ENCODE measurements at places on chromosomes 2 and 18.

DNA sequence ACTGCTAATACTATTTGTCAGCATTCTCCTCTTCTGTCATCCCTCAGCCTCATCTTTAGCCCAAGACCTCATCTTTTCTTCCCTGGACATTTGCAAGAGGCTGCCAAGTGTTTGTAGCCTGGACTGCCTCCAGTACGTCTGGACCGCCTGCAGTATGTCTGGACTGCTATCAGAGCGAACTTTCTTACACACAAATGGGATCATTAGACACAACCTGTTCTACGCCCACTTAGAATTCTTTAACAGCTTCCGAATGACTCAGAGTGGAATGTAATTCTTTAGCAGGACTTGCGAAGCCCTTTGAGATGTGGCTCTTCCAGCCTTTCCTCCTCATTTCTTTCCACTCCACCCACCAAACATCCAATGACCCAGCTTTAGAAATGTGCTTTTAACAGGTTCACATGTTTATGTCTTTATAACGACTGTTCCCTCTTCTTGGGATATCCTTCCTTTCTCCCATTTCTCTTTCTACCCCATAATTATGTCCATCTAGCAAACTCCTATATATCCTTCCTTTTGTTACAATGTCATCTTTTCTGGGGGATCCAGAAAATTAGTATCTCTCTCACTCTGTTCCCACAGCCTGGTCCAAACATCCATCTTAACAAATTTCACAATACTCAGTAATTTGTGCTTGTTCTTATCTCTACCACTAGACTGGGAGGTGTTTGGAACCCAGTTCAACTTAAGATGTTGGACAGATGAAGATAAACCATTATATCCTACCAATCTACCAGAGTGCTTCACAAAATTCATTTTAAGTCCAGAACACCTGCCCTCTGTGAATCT is 171.3 kb upstream of the PGAP1 start:
- no peak for DNase-seq

DNA sequence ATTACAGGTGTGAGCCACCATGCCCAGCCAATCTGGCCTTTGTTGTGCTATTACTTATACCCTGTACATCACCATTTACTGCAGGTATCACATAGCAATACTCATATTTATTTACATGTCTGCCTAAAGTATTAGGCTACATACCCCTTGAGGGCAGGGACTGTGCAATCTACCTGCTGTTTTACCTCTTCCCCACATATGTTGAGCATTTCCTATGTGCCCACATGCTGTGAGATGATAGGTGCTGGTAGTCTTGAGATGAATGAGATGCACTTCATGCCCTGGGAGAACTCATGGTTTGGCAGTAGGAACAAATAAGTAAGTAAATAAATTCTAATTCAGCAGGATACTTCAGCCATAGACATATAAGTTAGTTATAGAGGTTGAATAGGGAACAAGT is 59.2 kb downstream of the TTC39C start:
- no peak for DNase-seq

DNA sequence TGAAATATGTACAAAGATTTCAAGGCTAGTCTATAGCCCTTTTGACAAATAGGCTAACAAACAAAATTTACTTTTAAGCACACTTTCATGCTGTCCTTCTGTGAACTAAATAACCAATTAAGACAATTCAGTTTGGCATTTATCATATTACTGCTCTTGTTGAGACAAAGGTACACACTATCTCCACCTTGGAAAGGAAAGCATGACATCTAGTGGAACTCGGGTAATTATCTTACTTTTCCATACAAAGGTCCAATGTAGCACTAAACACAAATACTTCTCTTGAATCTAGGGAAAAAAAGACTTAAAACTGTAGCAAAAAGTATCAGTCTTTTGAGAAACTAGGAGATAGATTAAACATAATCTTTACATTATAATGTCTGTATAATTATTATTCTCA is 125.0 kb upstream of the CD226 start:
- no peak for DNase-seq

- no peak for DNase-seq
These were observed at the start of gene TNFAIP6 for GRCh38 chr2:151357359-151357758. Gene TNFAIP6, plus strand, starts transcription at chr2:151357592. Its CDS starts 75 bp downstream, at chr2:151357667.

- DNase-seq = no peak
These were observed 508.3 kb downstream of the TSN start for GRCh38 chr2:122263746-122264145.

GRCh38 chr2:29305762-29306161 is 190.5 kb downstream of the CLIP4 start:
- DNase-seq = no peak

GRCh38 chr2:231028889-231029288 is 8.4 kb upstream of the C2orf72 start:
- no peak for DNase-seq

- DNase-seq = no peak
These were observed 29.1 kb downstream of the ID2 start for GRCh38 chr2:8710951-8711350.

- no peak for DNase-seq
These were observed 19.8 kb downstream of the RNF103 start for GRCh38 chr2:86603905-86604304.

DNA sequence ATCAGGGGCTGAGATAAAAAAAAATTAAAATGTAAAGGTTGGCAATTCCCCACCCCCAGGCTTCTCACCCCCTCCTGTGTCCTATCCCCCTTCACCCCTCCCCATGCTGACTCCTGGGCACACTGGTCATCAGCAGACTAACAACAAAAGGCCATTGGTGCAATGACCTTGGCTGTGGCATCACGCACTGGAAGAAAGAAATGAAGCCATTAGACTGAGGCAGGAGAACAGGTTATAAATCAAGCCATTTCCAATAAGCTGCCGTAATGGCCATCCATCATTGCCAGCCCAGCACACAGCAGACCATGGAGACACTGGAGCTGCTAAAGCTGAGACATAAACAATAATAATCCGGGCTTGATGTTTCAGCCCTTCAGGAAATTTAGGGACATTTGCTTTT is 342.4 kb upstream of the ETAA1 start:
- DNase-seq = no peak

- no peak for DNase-seq
These were observed 124.1 kb upstream of the NYAP2 start for GRCh38 chr2:225275443-225275842.

DNA sequence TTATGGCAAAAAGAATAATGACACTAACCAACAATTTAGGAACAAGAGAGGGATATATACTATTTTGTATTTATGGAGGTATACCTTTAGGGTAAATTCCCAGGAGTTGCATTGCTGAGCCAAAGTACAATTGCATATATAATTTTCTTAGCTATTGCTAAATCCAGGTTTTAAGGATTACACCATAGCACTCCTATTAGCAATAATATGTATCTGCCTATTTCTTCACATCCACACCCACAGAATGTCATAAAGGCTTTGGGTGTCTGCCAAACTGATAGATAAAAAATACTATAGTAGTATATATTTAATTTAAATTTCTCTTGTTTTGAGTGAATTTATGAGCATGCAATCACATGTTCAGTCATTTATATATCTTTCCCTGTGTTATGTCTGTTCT is 11.5 kb upstream of the SERPINB13 start:
- DNase-seq = no peak

- no peak for DNase-seq
These were observed 25.8 kb upstream of the SLC14A2 start for GRCh38 chr18:45589356-45590035.

DNA sequence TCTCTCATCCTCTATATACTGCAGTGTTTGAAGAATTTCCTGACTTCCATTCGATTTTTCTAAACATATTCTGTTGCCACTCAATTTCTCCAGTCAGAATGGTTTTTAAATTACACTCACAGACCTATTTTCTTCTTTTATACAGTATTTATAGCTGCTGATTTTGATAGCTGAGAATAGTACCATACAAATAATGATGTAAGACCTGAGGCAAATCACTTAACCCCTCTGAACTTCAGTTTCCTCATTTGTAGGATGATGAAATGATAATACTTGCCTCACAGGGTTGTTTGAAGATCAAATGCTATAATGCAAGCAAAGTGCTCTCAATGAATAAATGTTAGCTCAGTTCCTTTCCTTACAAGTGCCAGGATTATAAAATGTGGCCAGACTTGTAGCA is 241.8 kb downstream of the CPS1 start:
- no peak for DNase-seq

- no peak for DNase-seq
These were observed 79.1 kb upstream of the SEC11C start for GRCh38 chr18:59060551-59060950.

GRCh38 chr18:70523035-70523791 is 234.4 kb downstream of the SOCS6 start:
- DNase-seq = no peak

- DNase-seq = no peak
These were observed 52.7 kb upstream of the ITGA4 start for GRCh38 chr2:181404472-181404871.

DNA sequence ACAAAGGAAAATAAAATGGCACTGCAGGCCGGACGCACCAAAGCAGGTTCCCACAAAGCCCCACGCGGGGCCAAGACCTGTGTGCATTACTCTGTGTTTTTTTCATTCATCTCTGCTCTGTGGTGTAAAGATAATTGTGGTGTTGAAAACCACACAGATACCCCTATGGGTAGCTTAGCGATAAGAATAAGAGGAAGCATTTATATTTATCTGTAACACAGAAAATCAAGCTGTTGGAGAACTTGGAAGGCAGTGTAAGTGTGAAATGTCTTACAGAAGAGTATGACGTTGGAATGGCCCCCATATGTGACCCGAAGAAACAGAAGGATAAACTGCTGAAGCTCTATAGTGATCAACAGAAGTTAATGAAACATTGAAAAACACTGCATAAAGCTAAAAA is 20.3 kb upstream of the MARCO start:
- no peak for DNase-seq

DNA sequence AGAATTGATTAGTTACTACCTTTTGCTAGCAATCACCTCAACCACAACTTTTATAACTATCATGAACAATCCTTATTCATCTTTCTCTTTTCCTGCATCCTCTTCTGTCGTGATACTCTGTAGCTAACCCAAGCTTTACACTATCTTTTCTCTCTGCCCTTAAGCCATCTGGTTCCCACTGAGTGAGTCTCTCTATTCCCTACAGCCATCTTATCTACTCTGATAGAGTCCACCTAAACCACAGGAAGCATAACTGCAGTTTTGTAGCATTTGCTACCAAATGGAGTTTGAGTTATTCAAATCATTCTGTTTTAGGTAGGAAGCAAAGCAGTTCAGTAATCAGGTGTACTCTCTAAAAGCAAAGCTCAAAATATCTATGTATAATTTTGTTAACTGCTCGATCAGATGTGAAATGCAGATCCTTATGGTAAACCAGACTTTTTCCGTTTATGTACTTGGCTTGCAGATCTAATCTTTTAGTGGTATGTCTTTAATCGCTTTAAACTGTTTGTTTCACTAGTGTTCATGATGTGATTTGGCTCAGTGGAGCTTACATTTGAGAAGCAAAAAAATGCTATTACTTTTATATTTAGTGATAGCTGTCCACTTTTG is 91.0 kb downstream of the CSRNP3 start:
- no peak for DNase-seq

- no peak for DNase-seq
These were observed 5.1 kb upstream of the TTC27 start for GRCh38 chr2:32622570-32623310.

- no peak for DNase-seq
These were observed 344.3 kb upstream of the KCNH7 start for GRCh38 chr2:163182764-163183354.

DNA sequence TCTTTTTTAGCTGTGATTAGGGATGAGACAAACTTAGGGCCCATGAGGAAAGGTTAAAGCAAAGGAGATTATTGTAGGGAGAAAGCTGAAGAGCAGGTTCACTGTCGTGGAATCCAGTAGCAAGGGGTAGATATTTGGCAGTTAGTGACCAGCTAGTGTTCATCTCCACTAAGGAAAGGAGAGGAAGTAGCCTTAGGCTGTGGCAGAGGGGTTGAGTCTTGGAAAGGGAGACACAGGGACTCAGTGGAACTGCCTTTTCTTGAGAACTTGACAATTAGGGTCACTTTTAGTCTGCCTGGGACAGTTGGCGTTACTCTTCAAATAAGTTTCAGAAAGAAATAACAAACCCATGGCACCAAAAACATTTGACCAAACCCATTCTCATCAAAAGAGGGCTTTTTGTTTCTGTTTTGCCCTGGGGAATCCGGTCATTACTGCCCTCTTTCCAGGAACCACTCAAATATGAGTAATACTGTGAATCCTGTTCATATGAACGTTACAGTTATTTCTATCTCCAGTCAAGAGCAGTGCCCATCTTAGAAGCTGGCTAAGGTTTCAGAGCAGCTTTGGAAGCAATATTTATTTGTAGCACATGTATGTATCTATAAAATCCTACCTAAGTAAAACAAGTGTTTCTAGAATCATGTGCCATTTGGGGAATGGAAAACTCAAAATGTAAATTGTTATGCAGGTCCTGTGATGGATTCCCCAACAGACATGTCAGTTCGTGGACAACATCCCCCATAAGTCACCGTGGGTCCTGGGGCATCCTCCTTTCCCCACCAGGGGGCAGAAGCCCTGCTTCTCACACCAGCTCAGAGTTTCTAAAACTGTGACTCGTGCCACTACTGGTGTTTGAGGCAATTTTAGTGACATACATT is 77.3 kb upstream of the PHLPP1 start:
- peak; percentile 60 for DNase-seq

All from activated naive CD4-positive, alpha-beta T cell treated with anti-CD3 and anti-CD28 coated beads, Interleukin-2, amount 10 ng/mL, durations not matched to agents 7 days and 5 days (primary cell).